ENCODE measurements at places on chromosomes 4 and X.

- no peak for DNase-seq
Observed at GRCh38 chr4:156571146-156571545, 400.5 kb downstream of the PDGFC start.

- DNase-seq: no peak
Observed at GRCh38 chr4:100289530-100289888, 99.2 kb upstream of the DDIT4L start.

DNA sequence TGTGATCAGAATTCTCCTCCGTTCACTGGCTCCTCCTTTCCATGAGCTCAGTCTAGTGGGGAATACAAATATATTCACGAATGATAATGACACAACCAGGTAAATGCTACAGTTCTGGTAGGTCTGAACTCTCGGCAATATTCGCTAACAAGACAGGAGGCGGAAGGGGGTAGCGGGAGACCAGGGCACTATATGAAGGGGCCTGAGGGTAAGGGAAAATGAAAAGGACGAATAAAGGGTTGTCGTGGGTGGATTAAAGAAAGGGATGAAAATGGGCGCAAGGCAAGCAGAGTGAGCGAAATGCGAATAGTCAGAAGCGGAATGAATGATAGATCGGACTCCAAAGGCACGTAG is 743 bp downstream of the NKAP start:
- DNase-seq: no peak

DNA sequence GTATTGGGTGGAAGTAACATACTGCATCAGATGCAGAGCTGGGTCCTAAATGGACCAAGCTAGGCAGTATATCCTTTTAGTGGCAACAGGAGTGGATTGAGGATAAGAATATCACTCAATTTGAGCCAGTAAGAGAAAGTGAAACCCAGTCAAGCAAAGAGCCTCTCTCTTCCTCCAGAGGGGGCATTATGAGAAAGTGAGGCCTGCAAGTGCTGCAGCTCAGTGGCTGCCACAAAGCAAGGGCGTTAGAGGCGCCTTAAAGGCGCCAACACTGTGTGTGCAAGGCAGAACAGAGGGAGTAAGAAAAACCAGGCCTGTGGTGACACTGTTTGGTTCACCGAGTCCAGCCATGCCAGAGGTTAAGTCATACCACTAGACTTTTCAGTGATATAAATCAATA is 17.5 kb downstream of the STX18 start:
- peak; percentile 50 for DNase-seq

DNA sequence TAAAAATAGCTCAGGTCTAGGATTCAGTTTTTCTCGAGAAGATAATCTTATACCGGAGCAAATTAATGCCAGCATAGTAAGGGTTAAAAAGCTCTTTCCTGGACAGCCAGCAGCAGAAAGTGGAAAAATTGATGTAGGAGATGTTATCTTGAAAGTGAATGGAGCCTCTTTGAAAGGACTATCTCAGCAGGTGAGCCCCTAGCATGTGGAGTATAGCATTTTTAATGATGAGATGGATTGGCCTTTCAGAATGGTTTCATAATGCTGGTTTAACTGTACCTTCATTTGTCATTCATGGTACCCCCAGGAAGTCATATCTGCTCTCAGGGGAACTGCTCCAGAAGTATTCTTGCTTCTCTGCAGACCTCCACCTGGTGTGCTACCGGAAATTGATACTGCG is 79.4 kb downstream of the SLC10A6 start:
- DNase-seq: no peak

DNA sequence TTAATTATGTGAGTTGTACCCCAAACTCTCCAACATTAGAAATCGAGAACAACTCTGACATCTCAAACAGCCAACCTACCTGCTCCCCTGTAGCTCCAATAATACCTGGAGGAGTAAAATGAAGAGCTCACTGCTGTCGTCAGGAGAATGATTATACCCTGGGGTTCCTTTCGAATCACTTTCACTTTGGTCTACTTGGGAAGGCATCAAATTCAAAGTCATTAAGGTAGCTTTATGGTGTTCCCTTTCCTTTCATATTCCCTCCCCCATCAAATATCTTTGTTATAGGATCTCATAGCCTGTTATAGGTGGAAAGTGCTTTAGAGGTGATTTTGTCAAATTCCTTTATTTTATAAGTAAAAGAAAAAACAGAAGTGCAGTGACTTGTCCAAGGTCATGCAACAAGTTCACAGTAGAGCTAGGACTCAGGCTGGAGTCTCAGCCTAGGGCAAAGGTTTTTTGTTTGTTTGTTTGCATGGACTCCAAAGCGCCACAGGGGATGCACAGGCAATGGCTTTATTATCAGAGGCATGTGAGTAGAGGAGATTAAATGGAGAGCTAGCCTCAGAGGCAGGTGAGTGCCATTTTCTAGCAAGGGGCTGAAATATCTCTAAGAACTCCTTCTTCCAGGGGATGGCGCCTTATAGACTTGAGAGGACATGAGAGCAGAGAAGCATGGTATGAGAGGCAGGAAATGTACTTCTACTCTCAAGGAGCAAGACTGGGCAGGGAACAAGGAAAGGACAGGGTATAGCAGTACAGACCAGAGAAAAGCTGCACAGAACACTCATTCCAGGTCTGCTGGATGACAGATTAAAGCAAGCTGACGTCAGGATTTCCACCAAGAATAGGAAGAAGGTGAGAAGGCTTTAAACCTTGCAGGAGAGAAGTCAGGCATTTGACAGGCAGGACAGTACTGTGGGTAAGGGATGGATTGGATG is 262.1 kb upstream of the GPC4 start:
- DNase-seq: no peak

- no peak for DNase-seq
Observed at GRCh38 chrX:39397561-39398199, 596.4 kb downstream of the MID1IP1 start.

DNA sequence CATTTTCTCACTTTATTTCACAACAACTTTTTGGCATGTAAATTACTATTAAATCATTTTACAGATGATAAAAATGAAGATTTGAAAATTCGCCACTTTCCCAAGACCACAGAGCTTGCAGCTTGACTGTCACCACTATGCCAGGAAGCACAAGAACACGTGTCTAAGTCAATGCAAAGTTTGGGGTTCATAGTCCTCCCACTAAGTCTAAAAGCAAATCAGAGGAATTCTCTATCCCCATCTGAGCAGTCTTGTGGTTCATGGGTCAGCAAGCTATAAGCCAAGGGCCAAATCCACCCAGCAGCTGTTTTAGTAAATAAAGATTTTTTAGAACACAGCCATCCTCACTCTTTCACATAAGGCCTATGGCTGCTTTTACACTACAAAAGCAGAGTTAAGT is 833.3 kb upstream of the INTU start:
- no peak for DNase-seq

- DNase-seq: no peak
Observed at GRCh38 chr4:145861336-145862318, 77.0 kb downstream of the ZNF827 start.

DNA sequence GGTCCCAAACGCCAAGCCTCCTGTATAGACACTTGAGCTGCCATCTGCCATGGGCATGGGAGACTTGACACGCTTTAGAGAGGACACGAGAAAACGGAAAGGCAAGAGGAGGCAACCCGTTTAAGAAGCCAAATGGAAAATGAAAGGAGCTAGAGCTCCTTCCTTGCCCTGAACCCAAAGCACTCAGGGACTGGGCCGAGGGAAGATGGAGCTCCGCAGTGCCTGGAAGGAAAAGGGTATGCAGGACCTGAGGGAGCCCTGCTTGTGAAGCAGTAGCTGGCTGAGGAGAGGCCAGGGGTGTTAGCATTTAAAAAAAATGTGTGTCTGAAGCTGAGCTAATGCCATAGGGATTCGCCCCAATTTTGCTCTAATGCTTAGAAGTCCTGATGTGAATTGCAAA is 15.1 kb downstream of the MCF2 start:
- no peak for DNase-seq

- DNase-seq: no peak
Observed at GRCh38 chr4:156252358-156252921, 298.8 kb upstream of the CTSO start.

GRCh38 chrX:9700555-9700954 is 65.1 kb downstream of the GPR143 start:
- DNase-seq: no peak

DNA sequence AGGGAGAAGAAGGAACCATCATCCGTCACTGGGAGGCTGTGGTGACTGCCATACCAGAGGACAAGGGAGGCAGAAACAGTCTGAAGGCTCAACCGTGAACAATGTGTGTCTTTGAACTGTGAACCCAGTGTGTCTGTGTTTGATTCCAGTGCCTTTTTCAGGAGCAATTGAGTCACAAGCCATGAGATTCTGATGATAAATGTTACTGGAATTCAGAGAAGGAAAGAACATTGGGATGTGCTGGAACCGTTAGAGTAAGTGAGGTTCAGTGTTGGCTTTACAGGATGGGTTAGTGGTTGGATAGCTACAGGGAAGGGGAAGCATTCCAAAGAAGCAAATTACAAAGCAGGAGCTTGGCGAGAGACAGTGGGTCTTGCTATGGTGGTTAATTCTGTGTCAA is 464.4 kb downstream of the TRIML1 start:
- no peak for DNase-seq

DNA sequence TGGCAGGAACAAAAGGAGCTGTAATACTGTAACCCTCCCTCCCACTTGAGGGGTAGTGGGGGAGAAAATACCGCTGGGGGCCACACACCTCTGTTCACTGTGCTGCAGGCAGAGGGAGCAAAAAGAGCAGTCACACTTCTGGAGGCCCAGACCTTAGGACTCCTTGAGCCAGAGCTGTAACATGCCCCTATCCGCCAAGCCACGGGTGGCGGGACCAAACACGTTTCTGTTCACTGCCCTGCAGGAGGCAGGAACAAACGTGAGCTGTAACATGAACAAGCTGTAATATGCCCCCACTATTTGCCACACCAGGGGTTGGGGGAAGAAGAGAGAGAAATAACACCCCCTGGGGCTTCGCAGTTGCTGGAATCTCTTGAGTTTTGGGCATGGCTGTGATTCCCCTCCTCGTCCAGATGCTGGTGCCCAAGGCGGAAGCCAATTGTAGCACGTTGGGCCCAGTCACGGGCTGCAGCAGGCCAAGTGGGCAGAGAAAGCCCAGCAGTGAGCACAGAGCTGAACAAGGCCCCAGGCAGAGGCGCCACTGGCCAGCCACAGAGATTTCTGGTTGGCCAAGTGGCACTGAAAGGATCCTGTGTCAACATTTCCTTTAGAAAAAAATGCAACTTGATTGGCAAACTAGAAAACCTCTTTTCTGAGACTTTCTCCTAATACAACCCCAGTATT is 509.7 kb downstream of the INPP4B start:
- no peak for DNase-seq

- DNase-seq: no peak
Observed at GRCh38 chr4:26032630-26033317, 118.8 kb downstream of the SMIM20 start.

DNA sequence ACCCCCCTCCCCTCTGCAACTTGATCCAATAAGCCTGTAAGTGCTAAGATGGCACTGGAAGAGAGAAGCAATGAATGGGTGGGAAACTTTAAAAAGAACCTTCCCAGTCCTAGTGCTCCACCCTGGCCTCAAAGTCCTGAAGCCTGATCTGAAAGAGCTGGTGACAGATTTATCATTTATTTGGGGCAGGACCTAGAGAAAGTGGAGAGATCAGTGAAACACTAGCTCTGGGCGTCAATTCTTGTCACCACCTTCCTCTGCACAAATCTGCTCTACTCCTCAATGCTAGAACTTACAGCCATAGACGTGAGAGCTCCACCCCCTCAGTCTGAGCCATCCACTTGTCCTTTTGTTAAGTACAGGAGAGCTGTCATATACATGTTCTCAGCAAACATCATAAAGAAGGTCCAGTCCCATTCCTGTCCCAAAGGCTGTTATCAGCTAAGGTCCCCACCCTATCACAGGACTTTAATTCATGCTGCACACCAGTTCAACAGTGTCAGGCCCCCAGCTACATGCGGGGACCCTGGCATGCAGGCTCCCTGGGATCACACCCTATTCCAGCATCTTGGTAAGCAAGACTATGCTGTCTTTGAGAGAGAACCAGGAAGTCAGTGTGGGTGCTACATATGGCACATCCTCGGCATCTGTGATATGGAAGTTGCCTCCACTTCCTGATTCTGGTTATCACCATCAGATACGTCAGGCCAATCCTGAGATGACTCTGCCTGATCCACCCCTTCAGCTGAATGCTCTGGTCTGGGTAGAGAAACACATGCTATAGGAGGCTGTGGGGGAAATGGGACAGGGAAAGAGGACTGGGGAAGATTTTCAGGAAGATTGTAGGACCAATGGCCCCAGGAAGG is 2.3 kb downstream of the P2RY4 start:
- no peak for DNase-seq

DNA sequence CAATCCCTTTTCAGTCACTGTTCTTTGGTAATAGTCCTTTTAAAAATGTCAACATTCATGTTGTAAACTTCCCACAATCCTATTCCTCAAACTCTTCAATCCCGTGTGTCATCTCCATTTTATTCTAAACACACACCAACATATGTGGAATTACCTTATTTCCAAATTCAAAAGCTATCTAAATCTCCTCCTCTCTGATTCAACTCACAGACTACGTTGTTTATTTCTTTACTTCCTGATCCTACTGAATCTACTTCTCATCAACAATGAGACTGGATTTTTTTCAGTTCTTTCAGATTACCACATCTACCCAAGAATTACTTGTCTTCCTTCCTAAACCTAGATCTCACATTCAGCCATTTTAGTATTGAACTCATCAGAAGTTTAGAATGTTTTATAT is 188.2 kb downstream of the GABRB1 start:
- no peak for DNase-seq

GRCh38 chr4:173794662-173795061 is 264.6 kb upstream of the HAND2 start:
- DNase-seq: no peak

DNA sequence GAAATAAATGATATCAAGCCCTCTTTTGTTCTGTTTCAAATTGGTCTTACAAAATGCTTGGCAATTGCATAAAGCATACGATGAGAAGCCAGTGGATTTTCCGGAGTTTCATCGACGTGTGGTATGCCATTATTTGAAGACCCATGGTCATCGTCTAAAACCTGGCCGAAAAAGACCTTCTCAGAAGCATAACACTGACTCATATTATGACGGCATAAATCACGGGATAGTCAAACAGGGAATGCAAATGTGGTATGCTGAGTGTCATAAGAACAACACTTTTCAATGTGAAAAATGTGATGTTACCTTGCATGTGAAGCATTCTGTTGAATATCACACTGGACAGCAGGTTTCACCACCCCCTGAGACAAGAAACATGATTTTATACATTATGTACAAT is 695.2 kb downstream of the GRXCR1 start:
- DNase-seq: no peak

DNA sequence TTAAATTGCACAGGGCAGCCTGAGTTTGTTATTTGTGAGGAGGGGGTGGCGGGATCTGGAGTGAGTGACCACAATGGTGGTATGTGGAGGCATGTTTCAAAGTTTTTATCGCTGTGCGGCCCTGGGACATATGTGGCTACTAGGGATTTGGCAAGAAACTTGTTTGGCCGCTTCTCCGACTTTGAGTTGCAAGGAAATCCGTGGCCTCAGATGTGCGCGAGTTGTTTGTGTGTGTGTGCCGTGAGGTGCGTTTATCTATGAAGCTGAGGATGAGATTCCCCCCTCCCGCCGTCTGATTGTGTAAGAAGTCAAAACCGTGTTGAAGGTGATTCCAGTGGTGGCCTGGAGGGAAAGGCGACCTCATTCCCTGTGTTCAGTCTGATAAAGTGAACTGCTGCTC is 1.4 kb downstream of the JADE3 start:
- DNase-seq: no peak

All from GM19239 (cell line).